ENCODE measurements at places on chromosomes 11 and 22.
A peak's percentile ranks its signal among the peaks of the same experiment; 100 is the strongest.

DNA sequence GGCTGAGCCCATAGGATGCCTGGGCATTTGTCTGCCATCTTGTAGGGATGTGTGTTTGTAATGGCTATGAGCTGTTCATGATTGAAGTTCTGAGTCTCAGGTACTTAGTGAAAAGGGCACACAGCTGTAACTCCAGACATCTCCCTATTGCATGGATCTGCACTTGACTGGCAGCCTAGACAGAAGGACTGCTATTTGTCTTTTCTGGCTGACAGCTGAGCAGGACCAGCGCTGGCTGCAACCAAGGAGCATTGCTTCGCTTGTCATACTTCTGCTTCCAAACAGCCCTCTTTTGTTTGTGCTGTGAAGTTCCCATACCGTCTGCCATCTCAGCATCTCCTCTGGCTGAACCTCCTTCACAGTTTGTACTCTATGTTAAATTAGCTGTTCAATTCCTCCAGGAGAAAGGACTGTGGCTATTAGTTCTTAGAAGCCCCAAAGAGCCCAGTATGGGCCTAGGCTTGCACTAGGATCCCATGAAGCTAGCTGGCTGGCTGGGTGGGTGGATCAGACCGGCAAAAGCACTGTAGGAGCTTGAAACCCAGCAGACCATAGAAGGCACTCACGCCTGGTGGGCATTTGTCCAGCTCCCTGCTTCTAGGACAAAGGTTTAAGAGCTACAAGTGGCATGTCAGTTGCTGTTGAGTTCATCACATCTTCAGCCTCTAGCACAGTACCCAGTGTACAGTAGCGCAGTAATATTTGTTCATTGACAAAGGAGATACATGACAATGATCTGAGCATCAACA lies 20.4 kb downstream of the HIRA start:
- no peak overlapping the region for H3K4me3 ChIP-seq
- H3K27ac ChIP-seq, result no peak overlapping the region
- peaks cover 13% of the 10 kb centered on the region for H3K36me3 ChIP-seq

- peak overlapping the region; percentile 68 for H3K27ac ChIP-seq
- H3K27me3 ChIP-seq, result no peaks in the 10 kb centered on the region
- no peak for DNase-seq
- H3K4me1 ChIP-seq, result peaks cover 39% of the 10 kb centered on the region
- H3K36me3 ChIP-seq, result peaks cover 54% of the 10 kb centered on the region
These were observed 3.8 kb downstream of the CFL1 start for GRCh38 chr11:65854161-65854592.

- DNase-seq, result peak; percentile 74
- H3K36me3 ChIP-seq, result no peaks in the 10 kb centered on the region
- H3K4me3 ChIP-seq, result no peak overlapping the region
These were observed 27.2 kb upstream of the SMPD1 start for GRCh38 chr11:6362873-6363678.

DNA sequence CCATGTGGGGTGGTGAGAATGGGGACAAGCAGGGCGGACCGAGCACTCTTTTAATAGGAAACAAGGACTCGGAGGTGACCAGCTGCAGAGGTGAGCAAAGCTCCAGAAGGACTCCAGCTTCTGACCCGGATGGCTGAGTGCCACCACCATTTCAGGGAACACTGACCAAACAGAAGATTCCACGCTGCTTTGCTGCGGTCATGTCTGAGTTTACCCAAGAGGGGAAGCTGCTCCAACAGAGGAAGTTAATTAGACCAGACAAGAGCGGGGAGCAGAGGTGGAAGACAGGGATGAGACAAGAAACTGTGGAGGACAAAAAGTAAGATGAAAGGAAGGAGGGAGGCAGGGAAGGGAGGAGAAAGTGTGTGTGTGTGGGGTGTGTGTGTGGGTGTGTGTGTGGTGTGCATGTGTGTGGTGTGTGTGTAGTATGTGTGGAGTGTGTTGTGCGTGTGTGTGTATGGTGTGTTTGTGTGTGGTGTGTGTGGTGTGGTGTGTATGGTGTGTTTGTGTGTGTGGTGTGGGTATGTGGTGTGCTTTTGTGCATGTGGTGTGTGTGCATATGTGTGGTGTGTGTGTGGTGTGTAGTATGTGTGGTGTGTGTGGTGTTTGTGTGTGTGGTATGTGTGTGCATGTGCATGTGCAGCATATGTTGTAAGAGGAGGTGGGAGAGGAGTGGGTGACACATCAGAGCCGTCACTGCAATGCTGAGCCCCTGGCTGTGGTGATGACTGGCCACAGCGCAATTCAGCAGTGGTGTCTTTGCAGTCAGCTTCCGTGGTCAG lies 82.2 kb upstream of the AKIP1 start:
- no peak overlapping the region for H3K4me3 ChIP-seq
- peaks cover 3% of the 10 kb centered on the region for H3K27me3 ChIP-seq
- no peaks in the 10 kb centered on the region for H3K36me3 ChIP-seq
- no peak overlapping the region for H3K27ac ChIP-seq

GRCh38 chr11:104124979-104125378 lies 39.0 kb downstream of the PDGFD start:
- H3K36me3 ChIP-seq, result no peaks in the 10 kb centered on the region
- H3K27me3 ChIP-seq, result peaks cover 3% of the 10 kb centered on the region
- DNase-seq, result no peak

DNA sequence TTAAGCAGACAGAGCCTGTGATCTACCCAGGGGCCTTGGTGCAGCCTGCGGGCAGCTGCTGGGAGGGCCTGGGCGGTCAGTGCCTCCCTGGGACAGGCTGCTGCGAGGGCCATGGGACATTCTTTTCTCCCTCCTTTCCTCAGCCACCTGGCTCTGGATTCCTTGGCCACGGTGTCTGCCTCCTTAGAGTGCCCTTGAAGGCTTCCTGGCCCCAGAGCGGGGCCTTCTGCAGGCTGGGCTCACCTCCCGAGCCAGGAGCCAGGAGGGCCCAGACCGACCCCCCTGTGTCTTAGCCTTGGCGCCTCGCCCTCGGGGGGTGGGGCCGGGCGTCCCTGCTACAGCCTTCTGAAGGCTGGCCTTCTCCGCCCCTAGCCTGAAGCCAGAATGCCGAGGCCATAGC lies 231.2 kb downstream of the TBC1D22A start:
- no peak for DNase-seq
- H3K36me3 ChIP-seq, result peaks cover 14% of the 10 kb centered on the region
- H3K4me1 ChIP-seq, result peaks cover 3% of the 10 kb centered on the region
- no peak overlapping the region for H3K4me3 ChIP-seq
- H3K27me3 ChIP-seq, result no peaks in the 10 kb centered on the region
- no peak overlapping the region for H3K27ac ChIP-seq

GRCh38 chr11:65182258-65183170 lies 786 bp downstream of the CAPN1 start:
- no peaks in the 10 kb centered on the region for H3K36me3 ChIP-seq
- H3K27me3 ChIP-seq, result no peaks in the 10 kb centered on the region
- DNase-seq, result no peak

DNA sequence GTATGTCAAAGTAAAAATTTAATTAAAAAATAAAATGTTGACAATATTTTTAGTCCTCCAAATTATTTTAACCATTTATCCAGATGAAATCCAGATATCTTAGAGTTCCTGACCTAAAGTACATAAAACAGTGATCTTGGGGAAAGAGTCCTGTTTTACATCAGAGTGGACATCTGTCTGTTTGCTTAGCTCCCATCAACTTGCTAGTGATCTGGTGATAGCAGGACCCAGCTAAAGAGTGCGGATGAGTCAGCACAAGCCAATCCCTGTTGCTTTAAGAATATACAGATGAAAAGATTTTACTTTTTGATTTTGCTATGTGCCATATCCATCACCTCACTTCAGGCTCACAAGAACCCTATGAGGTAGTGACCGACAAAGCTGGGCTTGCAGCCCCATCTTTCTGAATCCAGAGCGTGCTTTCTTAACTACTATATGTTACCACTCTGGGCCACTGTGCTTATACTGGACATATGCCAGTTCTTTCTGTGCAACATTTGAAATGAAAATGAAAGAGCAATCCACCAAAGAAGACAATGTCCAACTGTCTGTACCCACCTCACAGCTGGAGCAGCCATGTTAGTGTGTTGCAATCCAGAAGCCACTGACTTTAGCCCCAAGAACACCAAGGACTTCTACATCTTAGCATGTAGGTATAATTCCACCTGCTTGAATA lies 167.6 kb upstream of the SESN3 start:
- H3K27ac ChIP-seq, result no peak overlapping the region
- no peak overlapping the region for H3K4me3 ChIP-seq
- H3K4me1 ChIP-seq, result no peaks in the 10 kb centered on the region
- H3K27me3 ChIP-seq, result no peaks in the 10 kb centered on the region
- no peaks in the 10 kb centered on the region for H3K36me3 ChIP-seq

DNA sequence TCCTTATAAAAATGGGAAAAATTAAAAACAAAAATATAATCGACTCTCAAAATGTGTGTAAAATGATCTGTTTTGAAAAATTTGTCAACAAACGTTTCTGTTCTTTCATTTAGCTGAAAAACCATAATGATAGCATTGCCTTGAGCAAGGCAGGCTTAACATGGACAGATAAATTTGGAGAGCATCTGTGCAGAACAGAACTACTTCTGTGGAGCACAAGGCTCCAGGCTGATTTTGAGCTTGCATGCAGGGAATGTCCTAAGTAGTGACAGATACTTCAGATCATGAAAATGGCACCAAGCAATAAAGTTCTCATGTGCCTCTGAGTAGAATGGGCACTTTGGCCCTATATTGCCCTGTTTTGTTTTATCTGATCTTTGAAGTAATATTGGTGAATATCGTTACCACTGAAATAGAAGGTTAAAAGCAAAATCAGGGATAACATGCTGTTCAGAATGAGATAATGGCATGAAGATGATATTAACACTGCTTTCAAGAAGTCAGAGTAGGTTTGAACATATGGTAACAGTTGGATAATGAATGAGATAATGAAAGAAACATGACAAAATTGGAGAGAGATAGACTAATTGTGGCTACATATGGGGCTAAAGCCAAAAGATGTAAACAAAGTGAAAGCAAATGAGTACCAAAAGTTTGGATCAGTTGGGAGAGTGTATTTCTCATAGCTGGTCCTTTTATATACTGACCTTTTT lies 730.5 kb upstream of the CCDC179 start:
- no peaks in the 10 kb centered on the region for H3K36me3 ChIP-seq
- H3K4me3 ChIP-seq, result no peak overlapping the region
- H3K4me1 ChIP-seq, result no peaks in the 10 kb centered on the region

GRCh38 chr11:26708736-26709456 lies 13.0 kb downstream of the SLC5A12 start:
- H3K27ac ChIP-seq, result no peak overlapping the region
- no peak for DNase-seq
- H3K4me1 ChIP-seq, result no peaks in the 10 kb centered on the region
- H3K27me3 ChIP-seq, result no peaks in the 10 kb centered on the region
- H3K36me3 ChIP-seq, result no peaks in the 10 kb centered on the region

DNA sequence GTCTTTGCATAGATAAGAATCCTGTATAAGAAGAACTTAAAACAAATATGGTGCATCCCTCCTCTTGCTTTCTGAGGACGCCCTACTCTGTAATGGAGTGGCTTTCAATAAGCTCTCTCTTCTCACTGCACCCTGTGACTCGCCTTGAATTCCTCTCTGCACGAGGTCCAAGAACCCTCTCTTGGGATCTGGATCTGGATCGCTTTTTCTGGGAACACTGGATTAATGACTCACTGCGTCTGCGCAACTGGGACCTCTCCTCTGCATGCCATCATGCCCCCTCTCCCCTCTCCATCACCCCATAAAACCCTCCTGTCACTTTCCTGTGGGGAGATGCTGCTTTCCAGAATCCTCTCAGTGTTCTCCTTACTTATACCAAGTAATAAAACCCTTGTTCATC lies 15.1 kb upstream of the CABP2 start:
- peaks cover 5% of the 10 kb centered on the region for H3K27me3 ChIP-seq
- H3K36me3 ChIP-seq, result no peaks in the 10 kb centered on the region
- no peaks in the 10 kb centered on the region for H3K4me1 ChIP-seq
- no peak overlapping the region for H3K27ac ChIP-seq
- H3K4me3 ChIP-seq, result no peak overlapping the region
- no peak for DNase-seq

GRCh38 chr11:59523541-59523940 lies 12.2 kb downstream of the OR4D9 start:
- H3K27ac ChIP-seq, result no peak overlapping the region
- H3K27me3 ChIP-seq, result no peaks in the 10 kb centered on the region
- H3K36me3 ChIP-seq, result no peaks in the 10 kb centered on the region
- no peaks in the 10 kb centered on the region for H3K4me1 ChIP-seq

DNA sequence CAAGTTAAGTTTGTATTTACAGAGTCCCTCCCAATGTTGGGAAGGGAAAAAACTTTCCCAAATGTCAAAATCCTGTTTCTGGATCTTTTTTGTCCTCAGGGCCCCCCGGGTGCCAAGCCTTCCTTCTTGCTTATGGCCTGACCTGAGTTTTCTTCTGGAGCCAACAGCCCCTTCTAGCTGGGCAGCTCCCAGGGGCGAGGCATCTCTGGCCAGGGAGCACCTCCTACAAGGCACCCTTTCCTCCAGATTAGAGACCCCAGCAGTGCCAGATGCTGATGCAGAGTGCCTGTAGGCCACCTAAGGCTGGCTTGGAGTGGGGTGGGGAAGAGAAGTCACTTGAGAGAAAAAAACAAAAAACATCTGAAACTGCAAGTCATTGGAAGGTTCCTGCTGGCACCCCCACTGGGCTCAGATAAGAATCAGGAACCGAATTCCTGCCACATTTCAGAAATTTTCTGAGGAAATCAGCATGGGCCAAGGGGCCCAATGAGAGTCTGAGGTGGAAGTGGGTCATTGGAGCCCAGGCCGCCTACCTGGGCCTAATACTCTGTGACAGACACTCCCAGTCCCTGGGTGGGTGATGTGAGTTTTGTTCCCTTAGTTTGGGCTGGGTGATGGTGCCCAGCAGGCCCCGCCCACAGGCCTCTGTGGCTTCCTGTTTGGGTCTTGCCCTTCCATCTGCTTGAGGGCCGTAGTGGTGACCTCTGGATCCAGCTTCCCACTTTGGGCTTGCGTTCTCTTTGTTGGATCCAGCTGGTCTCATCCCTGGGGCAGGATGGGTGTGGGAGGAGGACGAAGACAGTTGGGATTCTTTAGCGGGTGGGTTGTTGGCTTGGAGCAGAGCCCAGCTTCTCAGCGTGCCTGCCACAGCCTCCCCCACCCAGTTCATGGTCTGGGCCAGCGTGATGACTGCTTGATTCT lies 40.6 kb downstream of the PARVA start:
- H3K36me3 ChIP-seq, result no peaks in the 10 kb centered on the region
- H3K27ac ChIP-seq, result no peak overlapping the region
- no peaks in the 10 kb centered on the region for H3K4me1 ChIP-seq
- H3K4me3 ChIP-seq, result no peak overlapping the region
- H3K27me3 ChIP-seq, result peaks cover 3% of the 10 kb centered on the region
- no peak for DNase-seq

- H3K27ac ChIP-seq, result no peak overlapping the region
- H3K4me1 ChIP-seq, result peaks cover 8% of the 10 kb centered on the region
- no peak overlapping the region for H3K4me3 ChIP-seq
- H3K27me3 ChIP-seq, result peaks cover 10% of the 10 kb centered on the region
These were observed 125.1 kb downstream of the WT1 start for GRCh38 chr11:32310214-32310601.
